Motor neuron (in vitro differentiated cells): ENCODE measurements at places on chromosomes 6 and 20. TPM values are rescaled to one million over a fixed set of nuclear protein-coding genes. Genes with fewer than 3 reads are reported as not detected.

The SH3BGRL2 gene
- total RNA-seq, result 5.8 and 8.6 TPM in 2 replicates

The LTA gene
- total RNA-seq, result not detected in 2 replicates

GRCh38 chr20:47354714-47355488, 1.6 kb downstream of the ZMYND8 start:
- no peak for ATAC-seq

DNA sequence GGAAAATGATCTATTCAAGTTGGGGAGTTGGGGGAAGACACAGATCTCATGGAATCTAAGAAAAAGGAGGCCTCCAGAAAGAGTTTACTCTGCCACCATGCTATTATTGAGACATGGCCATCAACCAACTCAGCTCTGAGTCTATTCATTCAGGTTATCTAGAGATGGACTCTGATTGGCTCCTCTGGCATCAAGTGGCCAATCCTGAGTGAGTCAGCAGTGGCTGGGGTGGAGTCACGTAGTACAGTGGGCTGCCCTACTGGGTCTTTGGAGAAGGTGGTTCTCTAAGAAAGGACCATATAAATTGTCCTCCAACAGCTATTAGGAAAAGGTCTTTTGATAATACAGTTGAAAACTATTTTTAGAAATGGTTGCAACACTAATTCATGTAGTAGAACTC, 42.1 kb downstream of the LYRM2 start:
- peak; percentile 60 for ATAC-seq

DNA sequence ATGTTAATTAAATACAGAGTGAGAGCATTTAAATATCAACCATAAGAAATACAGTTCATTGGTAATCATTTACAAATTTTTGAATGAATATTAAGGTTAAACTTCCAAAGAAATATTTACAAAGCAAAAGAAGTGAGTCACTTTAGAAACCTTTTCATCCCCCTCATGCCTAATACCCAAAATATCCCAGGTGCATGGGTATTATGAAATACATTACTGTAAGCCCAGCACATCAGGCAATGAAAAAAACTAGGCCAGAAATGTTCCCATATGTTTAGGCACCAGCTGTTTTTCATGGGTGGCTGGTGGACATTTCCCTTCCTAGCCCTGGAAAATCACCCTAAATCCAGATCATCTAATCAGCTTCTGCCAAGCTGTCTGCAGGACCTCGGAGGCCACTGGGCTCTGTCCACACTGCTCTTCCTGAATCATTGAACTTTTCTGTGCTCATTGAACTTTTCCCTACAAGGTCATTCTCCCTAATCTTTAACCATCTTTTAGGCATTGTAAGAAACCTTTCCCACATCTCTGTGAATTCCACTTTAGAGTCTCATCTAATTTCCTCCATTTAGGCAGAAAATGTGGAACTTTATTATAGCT, 145.3 kb upstream of the STXBP5 start:
- ATAC-seq, result no peak

- no peak for ATAC-seq
Measured at GRCh38 chr6:168369786-168370185, 50.2 kb upstream of the DACT2 start.

The FOXF2 gene
- total RNA-seq, result 0.08 TPM in 1 of 2 replicates, not detected in the other

GRCh38 chr6:134663800-134664535, 285.9 kb downstream of the ALDH8A1 start:
- ATAC-seq, result no peak

DNA sequence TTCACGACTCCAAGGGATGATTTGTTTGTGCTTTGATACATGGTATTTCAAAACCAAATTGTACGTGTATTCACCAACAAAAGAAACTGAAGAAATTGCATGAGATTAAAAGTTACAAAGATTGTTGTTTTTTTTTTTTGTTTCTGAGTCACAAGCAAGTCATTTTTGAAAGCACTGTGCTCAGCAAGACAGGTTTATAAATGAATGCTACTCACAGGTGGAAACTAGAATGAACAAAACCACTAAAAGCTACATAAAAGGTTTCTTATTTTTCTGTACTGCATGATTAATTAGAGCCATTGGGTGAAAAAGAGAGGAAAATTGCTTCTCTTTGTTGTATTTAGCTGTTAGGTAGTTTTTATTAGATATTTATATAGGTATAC, 90.2 kb upstream of the RIPOR2 start:
- no peak for ATAC-seq
